ENCODE measurements at places on chromosomes 1 and 21.
A peak's percentile ranks its signal among the peaks of the same experiment; 100 is the strongest.

DNA sequence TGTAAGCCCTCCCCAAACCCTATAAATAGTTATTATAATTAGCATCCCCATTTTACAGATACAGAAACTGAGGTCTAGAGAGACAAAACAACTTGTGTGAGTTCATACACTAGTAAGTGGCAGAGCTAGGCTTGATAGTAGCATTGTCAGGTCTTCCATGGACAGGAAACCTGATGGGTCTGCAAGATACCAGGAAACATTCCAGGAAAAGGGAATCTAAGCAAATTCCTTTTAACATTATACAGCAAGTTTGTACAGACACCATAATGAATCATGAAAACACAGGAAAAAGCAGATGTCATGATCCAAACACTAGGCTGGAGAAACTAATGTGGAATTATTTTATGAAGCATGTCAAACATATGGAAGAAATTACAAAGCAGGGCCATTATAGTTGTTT, 89.1 kb upstream of the KCNK2 start:
- no peak for DNase-seq

DNA sequence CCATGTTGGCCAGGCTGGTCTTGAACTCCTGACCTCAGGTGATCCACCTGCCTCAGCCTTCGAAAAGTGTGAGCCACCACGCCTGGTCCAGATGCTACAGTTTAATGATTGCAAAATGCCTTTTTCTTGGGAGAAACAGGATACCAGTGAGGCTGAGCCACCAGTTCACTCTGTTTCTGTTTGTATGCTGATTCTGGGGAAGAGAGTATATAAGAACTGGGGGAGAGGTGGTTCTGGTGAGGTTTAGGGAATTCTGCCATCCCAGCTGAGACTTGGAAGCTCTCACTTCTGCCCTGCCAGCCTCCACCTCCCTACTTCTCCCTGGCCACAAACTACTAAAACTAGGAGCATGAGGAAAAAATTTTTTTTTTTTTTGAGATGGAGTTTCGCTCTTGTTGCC, 8.1 kb upstream of the PMF1 start:
- DNase-seq: no peak

GRCh38 chr1:185984113-185984836, 250.1 kb downstream of the HMCN1 start:
- DNase-seq: no peak

- DNase-seq: no peak
Measured at GRCh38 chr1:23214640-23215039, 2.7 kb downstream of the HTR1D start.

- DNase-seq: no peak
Measured at GRCh38 chr1:22539510-22540118, 23.7 kb upstream of the EPHA8 start.

GRCh38 chr1:172742599-172743500, 83.9 kb downstream of the FASLG start:
- peak; percentile 50 for DNase-seq

DNA sequence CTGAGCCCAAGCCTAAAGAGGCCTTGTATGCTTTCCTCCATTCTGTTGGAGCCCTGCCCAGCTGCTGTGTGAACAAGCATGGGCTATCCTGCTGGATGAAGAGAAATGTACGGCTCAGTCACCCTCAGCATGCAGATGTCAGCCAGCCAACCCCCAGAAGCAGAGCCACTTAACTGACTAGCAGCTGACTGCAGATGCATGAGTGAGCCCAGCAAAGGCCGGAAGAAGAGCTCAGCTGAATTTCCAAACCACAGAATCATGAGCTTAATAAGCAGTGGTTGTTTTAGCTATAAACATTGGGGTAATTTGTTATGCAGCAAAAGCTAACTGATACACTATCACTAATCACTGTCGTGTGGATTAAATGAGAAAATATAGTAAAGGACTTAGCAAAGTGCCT, 39.0 kb downstream of the FOXO6 start:
- DNase-seq: no peak

- no peak for DNase-seq
Measured at GRCh38 chr1:169821500-169821899, 26.8 kb upstream of the METTL18 start.

GRCh38 chr1:234927312-234927970, 201.2 kb downstream of the TOMM20 start:
- DNase-seq: no peak

DNA sequence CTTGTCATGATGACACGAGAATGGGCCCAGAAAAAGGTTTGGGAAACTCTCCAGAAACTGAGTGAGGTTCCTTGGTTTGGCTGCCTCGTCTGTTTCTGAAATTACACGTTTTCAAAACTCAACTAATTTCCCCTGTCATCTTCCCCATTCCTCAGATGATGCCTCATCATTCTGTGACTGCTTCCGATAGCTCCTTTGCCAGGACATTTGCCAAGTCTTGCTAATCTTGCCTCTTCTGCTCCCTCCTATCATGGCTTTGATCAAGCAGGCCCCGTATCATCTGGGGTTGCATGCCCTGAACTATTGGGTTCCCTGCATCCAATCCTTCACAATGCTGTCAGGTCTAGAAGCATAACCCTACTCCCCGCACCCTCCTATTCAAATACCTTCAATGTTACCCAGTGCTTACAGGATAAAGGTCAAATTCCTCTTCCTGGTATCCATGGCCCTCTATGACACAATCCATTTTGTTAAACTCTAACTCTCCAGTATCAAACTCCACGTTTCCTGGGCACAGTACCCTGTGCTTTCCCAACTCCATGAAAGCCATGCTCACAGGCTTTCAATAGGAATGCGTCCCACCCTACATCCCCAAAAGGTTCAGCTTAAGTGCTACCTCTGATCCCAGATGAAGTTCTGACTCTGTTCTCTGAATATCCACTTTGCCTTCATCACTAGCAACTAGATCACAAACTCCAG, 22.2 kb upstream of the TMEM200B start:
- no peak for DNase-seq

GRCh38 chr1:96049759-96050409, 671.7 kb upstream of the PTBP2 start:
- DNase-seq: no peak

DNA sequence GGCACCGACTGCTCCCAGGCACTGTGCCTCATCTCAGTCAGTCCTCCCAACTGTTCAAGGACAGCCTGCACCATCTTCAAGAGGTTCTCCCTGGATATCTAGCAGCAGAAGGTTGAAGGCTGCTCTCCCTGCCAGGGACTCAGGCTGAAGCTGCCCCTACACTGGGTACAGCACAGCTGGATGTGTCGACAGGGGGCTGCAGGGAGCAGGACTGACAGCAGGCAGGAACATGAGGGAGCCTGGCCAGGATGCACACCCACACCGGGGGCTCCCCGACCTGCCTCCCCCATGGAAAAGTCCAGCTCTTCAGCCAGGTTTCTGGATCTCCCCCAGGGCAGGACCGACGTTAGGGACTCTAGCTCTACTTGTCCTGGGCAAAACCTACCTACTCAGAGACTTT, 20.5 kb downstream of the SETD4 start:
- DNase-seq: no peak

GRCh38 chr1:219347376-219347775, 173.7 kb downstream of the LYPLAL1 start:
- no peak for DNase-seq

- no peak for DNase-seq
Measured at GRCh38 chr1:178495158-178495557, 1.6 kb downstream of the CLEC20A start.

- no peak for DNase-seq
Measured at GRCh38 chr1:245512980-245513578, 358.3 kb downstream of the KIF26B start.

- DNase-seq: no peak
Measured at GRCh38 chr1:221945669-221946068, 203.8 kb upstream of the DUSP10 start.

DNA sequence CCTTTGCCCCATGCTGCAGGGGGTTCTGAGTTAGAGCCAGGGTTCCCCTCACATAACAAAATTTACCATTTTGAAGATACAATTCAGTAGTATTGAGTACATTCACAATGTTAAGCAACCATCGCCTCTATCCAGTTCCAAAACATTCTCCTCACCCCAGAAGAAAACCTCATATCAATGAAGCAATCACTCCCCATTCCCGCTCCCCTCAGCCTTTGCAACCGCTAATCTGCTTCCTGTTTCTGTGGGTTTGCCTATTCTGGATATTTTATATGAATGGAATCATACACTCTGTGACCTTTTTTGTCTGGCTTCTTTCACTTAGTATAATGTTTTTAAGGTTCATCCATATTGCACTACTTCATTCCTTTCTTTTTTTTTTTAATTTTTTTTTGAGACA, 32.9 kb downstream of the SERINC2 start:
- DNase-seq: no peak

DNA sequence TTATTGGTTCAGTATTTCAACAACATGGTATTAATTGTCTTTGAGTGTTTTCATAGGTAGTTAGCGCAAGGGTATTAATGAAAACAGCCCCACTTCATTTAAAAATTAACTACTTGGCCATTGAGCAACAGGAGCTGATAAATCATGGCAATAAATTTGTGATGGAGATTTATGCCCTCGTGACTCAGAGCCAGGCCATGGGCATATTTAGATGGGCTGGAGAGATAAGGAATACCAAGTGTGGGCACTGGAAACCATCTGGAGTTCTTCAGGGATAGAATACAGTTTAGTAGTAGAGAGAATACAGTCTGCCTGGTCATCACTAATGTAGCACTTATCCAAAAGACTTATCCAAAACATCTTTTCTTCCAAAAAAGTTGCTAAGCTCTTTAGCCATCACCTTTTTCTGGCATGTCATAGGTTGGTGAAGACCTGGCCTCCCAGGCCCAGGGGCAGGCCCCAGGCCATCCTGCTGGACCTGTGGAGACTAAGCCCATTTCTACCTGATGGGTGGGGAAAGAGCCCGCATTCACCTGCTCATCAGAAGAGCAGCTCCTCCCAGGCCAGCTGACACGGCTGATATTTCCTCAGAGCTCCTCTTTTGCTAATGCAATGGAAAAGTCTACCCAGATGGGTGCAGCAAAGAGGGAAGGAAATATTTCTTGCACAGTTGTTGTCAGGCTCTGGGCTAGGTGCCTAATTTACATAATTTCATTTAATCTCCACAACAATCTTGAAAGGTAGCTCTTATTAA, 238.0 kb downstream of the TM2D1 start:
- no peak for DNase-seq

DNA sequence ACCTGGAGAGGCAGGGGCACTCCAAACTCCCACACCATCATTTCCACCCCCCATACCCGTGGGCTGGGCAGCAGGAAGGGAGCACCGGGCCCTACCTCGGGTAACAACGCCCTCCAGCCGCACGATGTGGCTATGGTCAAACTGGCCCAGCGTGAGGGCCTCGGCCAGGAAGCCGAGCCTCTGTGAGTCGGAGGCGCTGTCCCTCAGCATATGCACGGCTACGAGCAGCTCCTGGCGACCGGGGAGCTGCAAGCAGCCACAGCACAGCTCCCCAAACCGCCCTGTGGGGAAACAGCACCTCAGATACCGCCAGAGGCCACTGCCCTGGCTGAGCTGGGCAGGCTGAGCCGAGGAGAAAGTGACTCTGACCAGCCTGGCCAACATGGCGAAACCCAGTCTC, 29.2 kb downstream of the CDCA8 start:
- DNase-seq: no peak

GRCh38 chr1:37946703-37947360, at the start of gene INPP5B:
INPP5B (minus strand) TSS chr1:37947053; CDS start chr1:37946308, 745 bp downstream.
- DNase-seq: peak; percentile 81

GRCh38 chr1:37021502-37021901, 12.8 kb downstream of the GRIK3 start:
- DNase-seq: no peak

- DNase-seq: no peak
Measured at GRCh38 chr1:86541859-86542258, 5.0 kb upstream of the CLCA4 start.

- no peak for DNase-seq
Measured at GRCh38 chr21:33283203-33283602, 17.0 kb downstream of the IL10RB start.

DNA sequence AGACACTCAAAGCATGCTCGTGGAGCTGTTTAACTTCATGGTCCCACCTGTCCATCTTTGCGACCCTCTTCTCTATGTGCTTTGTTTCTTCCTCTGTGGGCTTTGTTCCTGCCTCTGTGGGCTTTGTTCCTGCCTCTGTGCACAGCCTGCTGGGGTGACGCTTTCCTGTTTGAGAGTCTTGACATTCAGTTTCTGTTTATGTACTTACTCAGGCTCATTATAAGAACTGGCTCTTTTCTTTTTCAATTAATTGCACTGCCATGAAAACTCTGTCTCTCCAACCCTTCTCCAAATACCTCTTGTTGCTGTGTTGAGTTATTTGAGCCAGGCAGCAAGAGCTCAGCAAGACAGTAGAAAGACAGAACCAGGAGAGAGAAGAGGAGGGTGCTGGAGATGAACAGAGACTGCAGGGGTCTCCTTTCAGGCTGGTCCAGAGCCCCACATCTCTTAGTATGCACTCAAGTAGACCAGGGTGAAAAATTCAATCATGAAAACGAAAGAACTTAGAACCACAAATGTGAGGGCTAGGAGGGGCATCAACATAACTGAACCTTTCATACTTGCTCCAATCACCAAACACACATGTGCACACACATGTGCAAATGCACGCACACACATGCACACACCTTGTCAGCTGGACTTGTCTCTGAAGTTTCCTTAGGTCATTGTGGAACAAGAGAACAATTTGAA, 88.3 kb upstream of the SGIP1 start:
- peak; percentile 81 for DNase-seq

GRCh38 chr1:28560886-28561285, 8.0 kb downstream of the TRNAU1AP start:
- DNase-seq: no peak

DNA sequence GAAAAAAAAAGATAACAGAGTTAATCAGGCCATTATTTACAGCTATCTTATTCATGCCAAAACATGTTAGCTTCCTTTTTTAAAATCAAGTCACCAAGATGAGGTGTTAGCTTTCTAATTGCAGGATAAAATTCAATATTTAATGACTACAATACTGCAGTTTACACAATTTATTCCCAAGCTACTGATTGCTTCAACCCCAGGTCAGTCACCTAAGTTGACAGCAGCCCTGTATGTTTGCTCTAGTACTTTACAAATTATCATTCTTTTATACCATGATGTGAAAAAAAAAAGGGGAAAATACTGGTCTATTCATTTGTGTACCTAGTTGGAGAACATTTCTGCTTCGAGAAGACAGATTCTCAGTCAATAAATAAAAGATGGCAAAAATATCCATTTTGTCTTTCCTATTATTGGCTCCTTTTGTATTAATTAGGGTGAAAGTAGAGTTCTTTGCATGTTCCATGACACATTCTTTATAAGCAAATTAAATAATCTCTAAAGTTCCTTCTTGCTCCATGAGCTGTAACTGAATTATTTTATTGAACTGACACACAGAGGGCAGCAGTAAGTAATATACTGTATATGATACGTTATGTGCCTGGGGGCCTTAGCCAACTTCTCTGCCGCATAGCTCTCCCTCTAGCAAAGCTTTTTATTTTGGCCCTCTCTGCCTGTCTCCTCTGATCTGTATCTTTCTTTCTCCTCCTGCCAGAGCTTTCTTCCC, 48.0 kb downstream of the DIPK1A start:
- no peak for DNase-seq

GRCh38 chr1:205365945-205366463, 9.3 kb upstream of the KLHDC8A start:
- DNase-seq: no peak
